ENCODE measurements at places on chromosomes 11 and 22. TPM values are rescaled to one million over a fixed set of nuclear protein-coding genes. Genes with fewer than 3 reads are reported as not detected.

LPXN gene
- 1.5 TPM for total RNA-seq

PLCB3 gene
- total RNA-seq: 79.3 TPM

GRCh38 chr22:49235463-49236300 is 592.0 kb downstream of the BRD1 start:
- no peaks in the 10 kb centered on the region for H3K36me3 ChIP-seq
- H3K27me3 ChIP-seq: no peaks in the 10 kb centered on the region
- no peak overlapping the region for H3K27ac ChIP-seq
- H3K4me1 ChIP-seq: no peaks in the 10 kb centered on the region
- no peak overlapping the region for H3K4me3 ChIP-seq
- peak; percentile 34 for DNase-seq

GRCh38 chr11:198236-198806 is 5.4 kb downstream of the SCGB1C1 start:
- H3K27ac ChIP-seq: no peak overlapping the region
- no peaks in the 10 kb centered on the region for H3K27me3 ChIP-seq
- no peaks in the 10 kb centered on the region for H3K4me1 ChIP-seq
- no peak overlapping the region for H3K4me3 ChIP-seq
- DNase-seq: no peak

DNA sequence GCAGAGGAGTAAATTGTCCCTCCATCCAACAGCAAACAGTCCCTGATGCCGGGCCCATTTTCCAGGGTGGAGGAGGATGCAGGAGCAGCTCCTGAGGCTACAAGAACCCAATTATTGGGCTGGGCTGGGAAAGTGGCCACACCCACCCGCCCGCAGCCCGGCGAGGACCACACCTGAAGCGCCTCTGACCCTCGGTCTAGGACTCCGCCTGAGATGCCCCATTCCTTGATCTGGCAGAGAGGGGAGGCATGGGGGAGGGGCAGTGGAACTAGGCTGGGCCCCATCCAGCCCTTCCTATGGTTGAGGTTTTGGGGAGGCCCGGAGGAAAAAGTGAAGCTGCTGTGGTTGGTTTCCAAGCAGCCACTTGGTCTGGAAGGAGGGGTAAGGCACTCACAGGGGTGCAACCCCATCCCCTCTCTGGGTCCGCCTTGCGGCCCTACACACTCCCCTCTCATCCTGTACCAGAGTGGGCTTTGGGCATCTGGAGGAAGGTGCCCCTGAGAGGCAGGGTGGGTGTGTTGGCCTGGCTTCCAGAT is 2.4 kb upstream of the LGALS1 start:
- H3K4me1 ChIP-seq: no peaks in the 10 kb centered on the region
- no peak for DNase-seq
- no peak overlapping the region for H3K4me3 ChIP-seq
- no peak overlapping the region for H3K27ac ChIP-seq
- no peaks in the 10 kb centered on the region for H3K27me3 ChIP-seq

- H3K36me3 ChIP-seq: no peaks in the 10 kb centered on the region
- H3K4me3 ChIP-seq: no peak overlapping the region
- no peak overlapping the region for H3K27ac ChIP-seq
- H3K27me3 ChIP-seq: no peaks in the 10 kb centered on the region
- no peaks in the 10 kb centered on the region for H3K4me1 ChIP-seq
- peak; percentile 39 for DNase-seq
Observed at GRCh38 chr11:8207080-8208000, 38.5 kb upstream of the RIC3 start.

DNA sequence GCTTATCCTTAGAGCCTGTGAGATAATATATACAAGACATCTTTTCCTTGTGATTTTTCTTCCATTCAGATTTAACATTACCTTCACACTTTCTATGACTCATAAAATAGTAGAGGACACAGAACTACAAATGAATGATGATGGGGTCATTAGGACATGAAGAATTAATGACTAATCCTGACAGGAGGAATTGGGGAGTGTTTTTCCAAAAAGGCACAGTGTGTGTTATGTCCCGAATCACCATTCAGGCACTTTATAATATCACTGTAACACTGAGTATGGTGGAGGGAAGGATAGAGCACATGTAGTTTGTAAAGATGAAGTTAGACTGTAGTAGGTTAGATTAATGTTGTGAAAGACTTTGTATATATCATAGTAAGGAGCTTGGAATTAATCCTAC is 391.3 kb downstream of the JRKL start:
- no peak overlapping the region for H3K27ac ChIP-seq
- H3K27me3 ChIP-seq: no peaks in the 10 kb centered on the region
- H3K36me3 ChIP-seq: no peaks in the 10 kb centered on the region
- no peaks in the 10 kb centered on the region for H3K4me1 ChIP-seq
- no peak for DNase-seq
- H3K4me3 ChIP-seq: no peak overlapping the region

- no peak for DNase-seq
- H3K4me1 ChIP-seq: no peaks in the 10 kb centered on the region
- no peaks in the 10 kb centered on the region for H3K36me3 ChIP-seq
- no peak overlapping the region for H3K4me3 ChIP-seq
- no peak overlapping the region for H3K27ac ChIP-seq
Observed at GRCh38 chr11:54944211-54944610, 237.6 kb downstream of the OR4A5 start.

- H3K36me3 ChIP-seq: no peaks in the 10 kb centered on the region
- no peak for DNase-seq
- H3K4me1 ChIP-seq: peaks cover 10% of the 10 kb centered on the region
- H3K4me3 ChIP-seq: no peak overlapping the region
- H3K27ac ChIP-seq: no peak overlapping the region
- H3K27me3 ChIP-seq: no peaks in the 10 kb centered on the region
Observed at GRCh38 chr11:12241971-12242672, 131.7 kb downstream of the MICAL2 start.

DNA sequence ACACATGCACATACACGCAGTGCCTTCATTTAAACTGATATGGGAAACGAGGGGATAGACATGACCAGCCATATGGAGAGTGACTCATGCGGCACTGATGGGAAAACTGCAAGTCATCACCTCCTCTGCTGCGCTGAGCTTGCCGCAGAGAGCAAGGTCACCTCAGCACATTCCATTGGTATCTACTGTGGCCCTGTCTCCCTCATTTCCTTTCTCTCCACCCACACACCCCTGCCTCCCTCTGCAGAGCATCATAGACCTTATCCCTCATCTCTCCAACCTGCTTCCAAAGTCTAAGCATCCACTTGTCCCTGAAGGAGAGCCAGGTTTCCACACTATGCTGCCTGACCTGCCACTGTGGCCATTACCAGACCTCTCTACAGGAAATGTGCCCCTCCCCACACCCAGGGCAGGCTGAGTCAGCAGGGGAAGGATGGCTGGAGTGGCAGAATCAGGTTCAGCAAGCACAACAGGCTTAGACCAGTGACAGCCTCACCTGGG is 116.9 kb upstream of the SNX19 start:
- H3K27me3 ChIP-seq: no peaks in the 10 kb centered on the region
- peak; percentile 69 for DNase-seq
- H3K27ac ChIP-seq: no peak overlapping the region
- peaks cover 7% of the 10 kb centered on the region for H3K4me1 ChIP-seq
- no peaks in the 10 kb centered on the region for H3K36me3 ChIP-seq

- H3K27ac ChIP-seq: no peak overlapping the region
- H3K4me3 ChIP-seq: no peak overlapping the region
- H3K36me3 ChIP-seq: no peaks in the 10 kb centered on the region
Observed at GRCh38 chr11:1041471-1041870, 5.0 kb upstream of the MUC6 start.

DNA sequence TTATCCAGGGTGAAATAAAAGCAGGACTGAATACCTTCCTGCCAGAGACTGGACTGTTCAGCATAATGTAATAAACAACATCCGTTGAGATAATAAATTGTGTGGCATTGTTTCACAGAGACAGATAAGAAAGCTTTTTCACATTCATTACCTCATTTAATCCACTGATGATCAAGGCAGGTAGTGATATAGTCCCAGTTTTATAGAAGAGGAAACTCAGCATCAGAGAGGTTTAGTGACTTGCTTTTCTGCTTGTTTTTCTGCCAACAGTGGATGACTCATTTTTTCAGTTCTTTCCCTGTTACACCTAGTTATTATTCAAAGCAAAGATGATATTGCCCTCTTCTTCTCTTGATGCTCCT is 4.0 kb downstream of the MYO18B start:
- no peak overlapping the region for H3K27ac ChIP-seq
- H3K4me3 ChIP-seq: no peak overlapping the region
- no peaks in the 10 kb centered on the region for H3K4me1 ChIP-seq
- no peak for DNase-seq

Measured in H9 (cell line).